Thymus (tissue), 14 donors: ENCODE measurements at places on chromosomes 1 and 21. TPM values are rescaled to one million over a fixed set of nuclear protein-coding genes. Genes with fewer than 3 reads are reported as not detected.

The GCSAML gene
- total RNA-seq = 0.42 TPM

The CELA2B gene
- 0.28 TPM for total RNA-seq

DNA sequence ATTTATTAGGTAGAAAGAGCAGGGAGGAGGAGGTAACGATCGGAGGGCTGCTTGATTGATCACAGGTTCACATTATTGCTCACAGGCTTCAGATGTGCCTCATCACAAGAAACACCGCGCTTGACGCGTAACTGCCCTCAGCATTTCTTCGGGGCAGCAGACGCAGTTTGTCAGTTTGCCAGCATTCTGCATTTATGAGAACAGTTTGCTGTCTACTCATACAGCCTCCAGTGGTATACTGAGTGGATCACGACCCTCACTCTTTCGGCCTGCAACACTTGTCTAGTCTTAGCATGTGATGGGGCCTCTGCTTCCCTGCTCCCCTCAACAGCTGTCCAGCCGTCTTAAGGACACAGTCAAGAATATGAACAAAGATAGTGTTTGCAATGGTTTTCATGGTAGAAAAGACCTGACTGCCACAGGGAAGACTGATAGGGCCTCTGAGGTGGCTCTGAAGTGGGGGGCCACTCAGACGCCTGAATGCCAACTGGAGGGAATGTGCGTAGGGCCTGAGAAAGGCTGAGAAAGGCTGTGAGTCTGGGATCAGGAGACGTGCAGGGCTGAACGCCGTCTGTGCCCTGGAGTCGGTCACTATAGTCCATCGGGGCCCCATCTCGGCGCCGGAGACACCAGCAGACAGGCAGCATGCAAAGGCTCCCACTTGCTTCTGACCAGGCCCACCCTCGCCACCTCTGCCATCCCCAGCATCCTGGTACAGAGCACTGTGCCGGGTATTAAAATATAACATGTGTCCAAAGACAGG is 45.0 kb downstream of the UBE2G2 start:
- no peak for DNase-seq

DNA sequence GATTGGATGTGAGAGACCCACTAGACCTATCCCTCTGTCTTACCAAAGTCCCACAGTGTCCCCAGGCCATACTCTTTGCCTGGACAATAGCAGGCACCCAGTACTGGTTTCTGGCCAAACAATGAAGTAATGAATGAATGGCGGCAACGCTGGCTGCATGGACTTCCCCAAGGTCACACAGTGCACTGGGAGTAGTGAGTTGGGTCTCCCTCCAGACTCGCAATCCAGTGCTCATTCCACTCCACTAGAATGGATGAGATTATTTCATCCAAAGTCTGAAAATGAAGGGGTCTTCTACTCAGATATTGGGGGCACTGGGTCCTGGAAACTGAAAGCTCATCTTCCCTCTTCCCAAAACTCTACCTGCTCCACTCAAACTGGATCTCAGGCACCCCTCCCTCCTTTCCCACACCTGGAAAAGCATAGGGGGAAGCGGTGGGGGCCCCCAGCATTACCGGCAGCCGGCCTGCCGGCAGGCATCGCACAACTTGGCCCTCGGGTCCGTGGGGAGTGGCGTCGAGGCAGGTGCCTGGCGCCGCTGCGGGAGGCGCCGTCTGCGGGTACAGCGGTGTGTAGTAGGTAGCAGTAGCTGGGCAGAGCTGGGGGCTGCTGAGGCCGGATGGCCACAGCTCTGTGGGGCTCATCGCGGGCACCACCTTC is 816 bp downstream of the E2F2 start:
- DNase-seq = no peak

GRCh38 chr1:8373581-8374241 is 55.8 kb downstream of the SLC45A1 start:
- DNase-seq = no peak

DNA sequence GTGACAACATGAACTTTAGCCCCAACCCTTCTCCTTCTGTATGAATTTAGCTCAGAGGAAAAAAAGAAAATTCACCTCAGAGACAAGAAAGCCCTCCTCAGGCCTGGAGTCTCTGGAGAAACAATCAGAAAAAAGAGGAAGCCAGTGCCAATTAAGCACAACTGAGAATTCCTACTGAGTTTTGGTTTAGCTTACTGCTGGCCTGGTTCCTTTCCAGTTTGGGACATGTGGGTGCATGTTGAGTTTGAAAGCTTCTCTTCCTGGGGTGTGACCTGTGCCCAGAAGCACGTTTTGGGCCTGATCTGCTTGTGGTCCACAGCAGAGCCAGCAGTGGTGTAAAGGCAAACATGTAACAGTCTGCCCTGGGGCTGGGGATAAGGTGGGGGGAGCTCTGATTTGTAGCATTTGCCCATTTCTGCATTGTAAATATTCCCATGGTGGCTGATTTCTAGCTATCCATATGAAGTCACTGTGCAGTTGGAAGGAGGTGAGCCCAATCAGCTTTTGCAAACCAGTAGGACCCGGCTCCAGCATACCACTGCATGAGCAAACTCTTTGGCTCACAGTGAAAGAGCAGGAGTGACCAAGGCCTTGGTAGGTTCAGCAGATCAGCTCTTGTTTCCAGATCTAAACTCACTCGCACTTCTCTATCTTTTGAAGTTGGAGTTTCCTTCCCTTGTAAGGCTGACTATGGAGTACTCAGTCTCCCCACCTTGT is 4.7 kb upstream of the THEM5 start:
- DNase-seq = no peak

- DNase-seq = no peak
These were observed 17.3 kb upstream of the COA6 start for GRCh38 chr1:234355782-234356510.

The WNT2B gene
- total RNA-seq = 0.42 TPM

- DNase-seq = peak; percentile 24
These were observed 57.8 kb downstream of the EDARADD start for GRCh38 chr1:236451796-236452373.

DNA sequence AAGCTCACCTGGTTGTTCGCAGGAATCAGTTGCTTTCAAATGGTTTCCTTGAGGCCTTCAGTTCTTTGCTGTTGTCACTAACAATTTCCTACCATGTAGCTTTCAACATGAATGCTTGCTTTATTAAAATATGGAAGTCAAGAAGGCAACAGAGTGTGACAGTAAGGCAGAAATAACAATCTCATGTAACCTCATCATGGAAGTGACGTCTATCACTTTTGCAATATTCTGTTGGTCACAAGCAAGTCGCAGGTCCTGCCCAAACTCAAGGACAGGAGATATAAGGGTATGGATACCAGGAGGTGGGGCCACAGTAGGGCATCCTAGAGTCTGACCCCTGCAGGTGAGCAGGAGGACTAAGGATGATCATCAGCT is 296.8 kb upstream of the ZP4 start:
- no peak for DNase-seq

DNA sequence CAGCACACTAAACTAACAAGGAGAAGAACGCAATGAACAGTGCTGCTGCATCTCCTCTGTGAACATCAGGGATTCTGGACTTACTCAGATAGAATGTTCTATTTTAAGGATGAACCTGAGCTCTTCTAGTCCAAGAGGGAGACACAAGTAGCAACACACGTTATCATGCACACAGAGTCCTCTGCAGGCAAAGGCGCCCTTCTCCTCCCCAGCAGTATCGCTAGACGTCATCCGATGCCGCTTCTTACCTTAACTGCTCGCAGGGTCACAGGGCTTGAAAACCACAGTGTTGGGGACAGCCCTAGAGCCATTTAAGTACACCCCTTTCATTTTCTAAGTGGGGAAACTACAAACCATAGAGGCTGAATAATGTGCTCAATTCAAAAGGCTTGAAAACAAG is 74.5 kb downstream of the HIVEP3 start:
- no peak for DNase-seq

The FAM163A gene
- 10.4 TPM for total RNA-seq

The RAB29 gene
- total RNA-seq = 11.3 TPM

The LIPI gene
- not detected for total RNA-seq
